ENCODE measurements at places on chromosomes 11 and 22. TPM values are rescaled to one million over a fixed set of nuclear protein-coding genes. Genes with fewer than 3 reads are reported as not detected.

Gene LDHAL6A
- 0.20 TPM for total RNA-seq

Gene MGAT3
- 7.3 TPM for total RNA-seq

Gene OOSP1
- total RNA-seq, result not detected

Gene KRTAP5-1
- not detected for total RNA-seq

Gene TMEM126A
- 60.2 TPM for total RNA-seq

DNA sequence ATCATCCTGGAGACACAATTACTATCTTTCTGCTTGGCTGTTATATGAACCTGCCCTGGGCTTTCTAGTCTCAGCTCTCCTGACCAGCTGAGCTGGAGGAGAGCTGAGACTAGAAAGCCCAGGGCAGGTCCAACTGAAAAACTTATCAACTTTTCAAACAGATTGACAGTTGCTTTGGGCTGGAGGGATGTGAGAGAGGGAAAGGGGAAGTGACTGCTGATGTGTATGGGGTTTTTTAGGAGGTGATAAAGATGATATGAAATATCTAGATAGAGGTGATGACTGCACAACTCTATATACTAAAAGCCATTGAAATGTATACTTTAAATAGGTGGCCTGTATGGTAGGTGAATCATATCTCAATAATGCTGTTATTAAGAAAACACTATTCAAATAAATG lies 60.2 kb upstream of the CHRM4 start:
- DNase-seq, result no peak

- DNase-seq, result no peak
These were observed 961 bp downstream of the IPO7 start for GRCh38 chr11:9385327-9385899.

GRCh38 chr11:69630017-69630416 lies 10.9 kb upstream of the CCND1 start:
- no peak for DNase-seq

DNA sequence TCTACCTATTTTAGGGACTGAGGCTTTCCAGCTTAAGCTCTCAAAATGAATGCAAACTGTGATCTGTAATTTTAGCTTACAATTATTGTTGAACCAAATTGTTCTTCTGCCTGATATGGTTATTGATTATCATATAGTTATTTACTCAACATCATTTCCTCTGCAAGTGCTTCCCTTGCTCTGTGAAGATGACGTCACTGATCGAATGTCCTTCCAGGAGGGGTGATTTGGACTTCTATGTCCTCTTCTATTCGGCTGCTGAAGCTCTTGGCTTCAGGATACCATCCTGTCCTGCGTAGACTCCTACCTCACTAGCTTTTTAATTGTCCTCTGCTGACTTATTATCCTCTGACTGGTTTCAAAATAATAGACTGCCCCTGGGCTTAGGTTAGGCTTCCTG lies 137.4 kb upstream of the LARGE1 start:
- DNase-seq, result no peak

GRCh38 chr11:64809781-64810241 lies 540 bp downstream of the MEN1 start:
- DNase-seq, result no peak

DNA sequence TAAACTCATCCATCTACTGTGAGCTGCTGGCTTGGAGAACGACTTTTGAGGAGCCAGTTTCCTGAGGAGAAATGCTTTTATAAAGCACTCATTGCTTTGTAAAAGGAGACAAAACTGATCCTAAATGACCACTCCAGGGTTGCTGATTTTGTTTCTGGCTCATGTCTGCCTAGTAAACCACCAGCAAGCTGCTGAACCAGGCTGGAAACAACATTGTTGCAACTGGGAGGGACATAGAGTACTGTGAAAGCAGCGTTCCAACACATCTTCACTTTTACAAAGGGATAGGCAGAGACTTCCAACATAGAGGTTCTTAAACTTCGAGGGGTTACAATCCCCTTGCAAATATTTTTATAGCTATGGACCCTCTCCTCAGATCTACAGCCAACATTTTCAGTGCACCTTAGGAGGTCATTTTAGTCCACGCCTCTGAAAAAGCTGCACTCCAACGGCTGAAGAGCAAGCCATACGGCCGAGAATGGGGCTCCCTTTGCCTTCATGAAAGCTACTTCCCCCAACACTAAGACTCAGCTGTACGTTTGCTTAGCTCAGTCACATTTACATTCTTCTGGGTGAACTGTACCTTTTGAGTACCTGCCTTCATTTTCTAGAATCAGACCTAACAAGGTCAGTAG lies 54.7 kb downstream of the PANX1 start:
- DNase-seq, result no peak

DNA sequence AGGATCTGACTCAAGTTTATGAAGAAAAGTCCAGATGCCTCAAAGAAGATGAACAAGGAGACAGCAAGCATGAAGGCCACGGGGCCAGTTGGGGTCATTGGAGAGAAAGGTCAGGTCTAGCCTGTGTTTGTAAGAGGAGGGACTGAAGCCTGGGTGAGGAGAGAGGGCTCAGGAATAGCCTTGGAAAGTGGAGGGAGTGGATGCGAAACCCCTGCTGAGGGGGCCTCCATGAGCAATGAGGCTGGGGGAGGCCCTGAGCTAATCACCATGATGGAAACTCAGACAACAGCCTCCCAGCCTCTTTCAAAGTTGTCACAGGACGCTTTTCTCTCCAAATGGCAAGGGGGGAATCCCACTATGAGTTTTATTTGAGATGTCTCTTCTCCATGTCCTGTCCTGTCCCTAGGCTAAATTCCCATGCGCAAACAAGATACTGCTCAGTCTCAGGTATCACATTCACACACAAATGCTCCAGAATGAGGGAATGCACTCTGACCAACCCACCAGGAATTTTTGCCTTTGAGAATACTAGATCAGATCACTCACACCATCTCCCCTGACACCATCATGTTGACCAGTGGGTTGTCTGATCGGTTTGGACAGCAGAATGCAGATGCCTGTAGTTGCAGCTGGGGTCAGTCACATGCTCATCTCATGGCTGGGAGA lies 51.3 kb upstream of the TOP3B start:
- no peak for DNase-seq

DNA sequence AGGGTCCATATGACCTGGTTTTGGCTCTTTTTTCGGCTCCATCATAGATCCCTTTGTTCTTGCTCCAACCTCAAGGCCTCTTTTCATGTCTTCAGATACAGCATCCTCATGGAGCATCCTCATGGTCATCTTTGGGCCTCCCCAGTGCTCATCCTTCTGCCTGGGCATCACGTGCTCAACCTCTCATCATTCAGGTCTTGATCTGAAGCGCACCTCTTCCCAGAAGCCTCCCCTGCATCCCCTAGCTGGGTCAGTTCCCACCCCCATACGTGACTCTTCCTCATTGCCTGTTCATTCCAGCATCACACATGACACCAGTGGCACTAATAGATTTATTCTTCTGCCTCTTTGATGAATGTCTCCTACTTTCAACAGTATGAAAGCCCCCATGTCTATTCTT lies 192.2 kb downstream of the MIAT start:
- no peak for DNase-seq

DNA sequence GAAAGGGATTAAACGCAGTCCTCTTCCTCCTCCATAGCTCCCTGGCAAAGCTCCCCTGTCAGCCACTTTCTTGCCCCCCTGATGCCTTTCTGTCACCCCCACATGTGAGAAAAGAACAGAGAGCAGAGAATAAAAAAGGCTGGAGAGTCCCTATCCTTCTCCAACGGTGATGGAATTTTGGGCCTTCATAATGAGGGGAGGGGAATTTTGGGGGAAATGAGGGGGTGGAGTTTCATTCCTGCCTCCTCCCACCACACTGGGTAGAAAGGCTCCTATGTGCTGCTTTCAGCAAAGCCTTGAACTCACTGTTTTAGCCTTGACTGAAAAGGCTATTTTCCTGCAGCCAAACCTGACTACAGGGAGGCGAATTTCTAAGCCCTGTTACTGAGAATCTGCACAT lies 59.3 kb downstream of the C11orf58 start:
- DNase-seq, result no peak

DNA sequence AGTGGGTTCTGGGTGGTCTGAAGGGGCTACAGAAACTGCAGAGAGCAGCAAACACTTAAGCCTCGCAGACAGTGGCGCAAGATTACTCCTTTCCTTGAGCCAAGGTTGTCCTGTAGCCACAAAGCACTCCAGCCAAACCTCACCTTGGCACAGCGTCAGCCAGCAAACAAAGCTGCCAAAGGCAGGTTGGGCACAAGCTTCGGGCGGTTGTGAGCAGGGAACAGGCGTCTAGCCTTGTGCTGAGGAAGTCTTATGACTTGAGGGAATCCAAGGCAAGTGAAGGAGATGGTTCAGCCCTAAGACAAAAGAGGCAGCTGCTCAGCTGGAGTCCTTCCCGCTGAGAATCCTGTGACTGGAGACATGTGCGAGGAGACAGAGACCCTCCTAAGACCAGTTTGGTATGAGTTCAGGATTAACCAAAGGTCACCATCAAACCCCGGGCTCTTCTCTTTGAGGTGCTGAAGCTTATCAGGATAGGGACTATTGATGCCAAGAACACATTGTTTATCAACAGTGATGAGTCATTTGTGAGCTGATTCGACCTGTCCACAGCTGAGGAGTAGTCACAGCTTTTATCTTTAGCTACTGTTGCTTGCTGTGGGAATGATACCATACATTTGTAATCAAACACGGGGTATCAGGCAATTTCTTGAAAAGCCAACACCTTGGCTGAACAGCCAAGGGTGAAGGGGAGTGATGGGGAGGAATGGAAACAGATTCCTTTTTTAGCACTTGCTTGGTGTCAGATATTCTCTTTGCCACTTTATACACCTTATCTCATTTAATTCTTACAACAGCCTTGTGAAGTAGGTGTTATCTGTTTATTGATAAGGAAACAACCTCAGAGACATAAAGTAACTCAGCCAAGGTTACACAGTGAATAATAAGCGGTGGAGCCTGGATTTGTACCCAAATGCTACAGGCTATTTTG lies 4.6 kb downstream of the ADM start:
- peak; percentile 83 for DNase-seq

- no peak for DNase-seq
These were observed 7.5 kb downstream of the SERPIND1 start for GRCh38 chr22:20781272-20781990.

GRCh38 chr11:26297189-26297975 lies 34.5 kb upstream of the ANO3 start:
- DNase-seq, result no peak

DNA sequence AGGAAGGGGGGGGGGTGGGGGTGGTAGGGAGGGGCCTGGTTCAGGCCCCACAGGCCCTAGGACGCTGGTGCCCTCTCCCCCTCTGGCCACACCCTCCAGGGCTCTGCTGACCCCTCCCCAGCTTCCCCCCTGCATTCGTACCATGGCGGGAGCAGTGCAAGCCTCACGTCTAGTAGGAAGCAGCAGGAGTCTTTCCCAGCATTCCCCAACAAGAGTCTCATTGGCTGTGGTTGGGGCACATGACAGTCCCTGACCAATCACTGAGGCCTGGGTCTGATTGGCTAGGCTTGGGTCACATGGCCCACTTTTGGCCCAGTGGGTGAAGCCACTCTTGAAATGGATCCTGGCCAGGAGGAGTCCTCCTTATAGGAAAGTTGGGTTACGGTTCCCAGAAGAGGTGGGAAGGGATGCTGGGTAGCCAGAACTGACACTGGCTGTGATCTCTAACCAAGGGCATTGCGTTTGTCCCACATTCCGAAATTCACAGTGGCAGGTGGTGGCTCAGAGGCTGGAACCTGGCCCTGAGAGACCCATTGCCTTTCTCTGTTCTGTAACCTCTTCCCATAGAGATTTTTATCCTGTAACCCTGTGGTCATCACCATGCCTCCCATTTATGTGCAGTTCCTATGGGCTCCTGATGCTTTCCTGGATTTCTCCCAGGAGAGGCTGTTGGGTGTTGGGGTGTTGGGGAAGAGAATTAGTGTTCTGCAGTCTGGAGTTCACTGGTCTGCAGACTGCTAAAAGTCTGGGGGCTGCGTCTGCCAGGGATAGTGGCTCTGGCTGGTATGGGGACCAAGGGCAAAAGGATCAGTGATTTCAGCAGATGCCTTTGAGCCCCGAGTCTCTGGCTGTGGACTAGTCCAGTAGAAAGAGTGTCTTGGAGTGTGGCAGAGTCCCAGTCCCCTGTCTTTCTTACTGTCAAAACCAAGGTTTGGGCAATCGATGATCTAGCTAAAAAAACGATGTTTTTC lies 58.9 kb upstream of the MYEOV start:
- no peak for DNase-seq
